ENCODE measurements at places on chromosomes 2 and 18.

DNA sequence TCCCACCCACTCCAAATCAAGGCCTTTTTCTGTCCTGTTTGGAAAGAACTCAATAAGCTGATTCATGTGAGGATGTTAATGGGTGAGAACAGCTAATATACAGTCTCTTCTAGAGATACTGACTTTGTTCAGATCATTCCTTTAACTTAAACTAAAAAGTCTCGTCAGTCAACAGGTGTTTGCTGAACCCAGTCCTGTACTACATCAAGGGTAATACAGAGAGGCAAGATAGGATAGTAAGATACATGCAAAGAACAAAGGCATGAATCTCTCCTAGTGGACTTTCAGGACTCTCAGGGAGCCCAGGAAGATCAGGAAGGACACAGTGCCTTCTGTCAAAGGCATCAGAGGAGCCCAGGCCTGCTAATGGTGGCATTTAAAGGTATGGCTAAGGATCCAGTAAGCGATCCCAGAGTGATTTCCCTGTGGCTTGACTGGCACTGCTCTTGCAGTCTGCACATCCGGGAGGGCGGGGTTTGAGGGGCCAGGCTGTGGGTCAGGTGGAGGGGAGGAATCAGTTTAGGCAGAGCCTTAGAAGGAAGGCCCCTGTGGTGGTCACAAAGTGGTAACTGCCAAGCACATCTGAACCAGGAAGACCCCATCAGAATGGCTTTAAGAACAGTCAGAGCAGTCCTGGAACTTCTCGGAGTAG, 54.0 kb downstream of the EPAS1 start:
- DNase-seq: no peak

GRCh38 chr2:213219816-213220215, 64.4 kb upstream of the SPAG16 start:
- no peak for DNase-seq

DNA sequence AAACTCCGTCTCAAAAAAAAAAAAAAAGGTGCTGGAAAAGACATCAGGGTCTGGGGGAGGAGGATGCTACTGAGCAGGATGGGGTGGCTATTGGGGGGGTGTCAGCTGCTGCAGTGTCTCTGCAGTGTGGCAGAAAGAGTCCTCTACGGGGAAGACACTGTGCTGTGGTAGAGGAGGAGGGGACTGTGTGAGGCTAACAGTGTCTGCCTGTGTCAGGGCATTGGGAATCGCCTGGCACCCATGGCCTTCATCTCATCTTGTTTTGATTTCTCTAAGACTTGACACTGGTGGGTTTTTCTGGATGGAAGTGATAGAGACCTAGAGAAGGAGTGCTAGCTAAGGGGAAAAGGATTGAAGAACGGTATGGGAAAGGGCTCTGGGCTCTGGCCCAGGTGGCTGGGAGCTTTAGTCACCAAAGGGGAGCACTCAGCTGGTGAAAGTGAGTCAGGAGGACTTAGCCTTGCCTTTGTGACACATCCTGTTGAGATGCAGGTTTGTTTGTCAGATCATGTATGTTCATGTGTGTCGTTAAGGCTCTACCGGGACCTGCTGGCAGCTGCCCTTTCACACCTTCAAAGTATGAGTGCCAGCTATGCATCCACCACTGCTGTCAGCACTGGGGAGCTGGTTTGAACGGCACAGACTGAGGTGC, 58.0 kb downstream of the FARP2 start:
- DNase-seq: no peak

DNA sequence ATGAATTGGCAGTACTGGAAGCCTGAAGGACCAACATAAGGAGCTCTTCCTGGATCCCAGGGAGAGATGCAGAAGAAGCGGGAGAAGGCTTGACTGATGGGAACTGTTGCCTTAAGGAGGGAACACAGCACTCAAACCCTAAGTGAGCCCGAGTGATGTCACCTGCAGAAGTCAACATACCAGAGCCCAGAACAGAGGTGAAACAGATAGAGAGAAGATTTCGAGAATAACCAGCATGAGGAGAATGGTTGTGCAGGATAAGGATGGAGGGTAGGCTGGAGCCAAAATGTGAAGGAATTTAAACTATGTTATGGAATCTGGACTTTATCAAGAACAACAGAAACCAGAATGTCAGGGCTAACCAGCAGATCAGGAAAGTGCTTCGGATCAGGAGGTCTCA, 463.1 kb upstream of the DDX18 start:
- no peak for DNase-seq

DNA sequence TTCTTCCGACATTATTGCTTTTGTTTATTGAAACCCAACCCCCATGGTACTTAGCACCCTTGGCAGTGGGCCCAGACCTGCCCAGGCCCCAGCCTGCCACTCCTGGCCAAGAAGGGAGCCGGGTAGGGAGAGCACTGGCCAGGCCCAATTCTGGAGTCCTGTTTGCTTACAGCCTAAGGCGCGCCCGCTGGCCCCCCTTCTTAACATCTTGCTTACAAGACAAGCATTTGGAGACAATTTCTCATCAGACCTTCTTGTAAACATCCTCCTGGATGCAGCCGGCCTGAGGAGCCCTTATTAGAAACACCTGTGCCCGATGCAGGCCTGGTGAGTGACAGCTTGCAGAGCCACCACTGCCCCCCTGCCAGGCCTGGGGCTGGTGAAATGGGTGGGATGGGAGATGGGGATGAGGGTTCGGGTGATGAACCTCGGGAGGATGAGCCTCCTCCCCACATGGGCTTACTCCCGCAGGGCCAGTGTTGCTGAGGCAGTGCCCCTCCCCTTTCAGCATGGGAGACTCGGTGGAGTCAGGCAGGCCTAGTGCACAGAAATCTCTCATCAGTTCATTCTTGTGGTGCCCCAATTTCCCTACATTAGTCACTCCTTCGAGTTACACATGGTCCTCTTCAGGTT, 217.5 kb downstream of the CYP26B1 start:
- DNase-seq: no peak

- no peak for DNase-seq
Measured at GRCh38 chr2:149167001-149167780, 128.7 kb downstream of the LYPD6B start.

DNA sequence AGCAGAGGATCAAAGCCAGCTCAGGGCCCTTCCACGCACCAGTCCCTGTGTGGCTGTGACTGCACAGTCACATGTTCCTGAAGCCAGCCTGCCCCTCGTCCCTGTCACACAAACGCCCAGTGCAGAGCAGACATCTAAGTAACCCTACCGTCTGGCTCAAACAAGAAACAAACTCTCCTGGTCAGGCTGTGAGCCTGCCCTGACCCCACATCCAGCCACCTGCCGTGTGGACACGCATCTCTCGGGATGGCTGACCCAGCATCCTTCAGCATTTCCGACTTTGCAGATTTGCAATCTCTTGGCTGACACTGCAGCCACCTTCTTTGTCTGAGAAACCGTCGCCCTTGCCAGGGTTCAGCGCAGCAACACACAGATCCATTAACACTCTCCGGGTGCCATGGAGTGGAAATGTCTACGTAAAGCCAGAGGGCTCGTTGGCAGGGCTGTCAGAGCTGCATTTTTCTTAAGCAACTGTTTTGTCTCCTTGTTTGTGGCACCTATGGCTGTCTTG, 82.3 kb upstream of the ASAP2 start:
- DNase-seq: no peak

GRCh38 chr2:119723186-119723585, 36.5 kb upstream of the PTPN4 start:
- no peak for DNase-seq

GRCh38 chr2:113138428-113139322, 11.3 kb downstream of the IL1RN start:
- no peak for DNase-seq

- DNase-seq: no peak
Measured at GRCh38 chr2:1751767-1752725, 7.7 kb upstream of the PXDN start.

DNA sequence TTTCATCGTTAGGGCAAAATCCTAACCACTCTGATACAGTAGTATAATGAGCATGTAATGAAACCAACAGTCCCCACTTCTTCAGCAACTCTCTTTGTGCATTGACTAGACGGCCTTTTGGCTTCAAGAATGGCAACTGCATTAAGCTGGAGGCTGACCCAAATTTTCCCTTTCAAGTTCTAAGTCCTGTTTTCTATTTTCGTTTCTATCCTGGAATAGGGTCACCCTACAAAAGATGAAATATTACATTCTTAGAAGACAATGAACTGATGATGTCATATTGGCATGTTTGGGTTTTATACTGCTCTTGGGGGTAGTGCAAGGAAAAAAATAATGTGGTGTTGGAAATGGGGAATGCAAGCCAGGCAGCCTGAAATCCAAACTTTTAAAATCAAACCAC, 254.4 kb downstream of the ETAA1 start:
- no peak for DNase-seq

GRCh38 chr18:74512321-74513053, 16.3 kb downstream of the CNDP2 start:
- no peak for DNase-seq

- DNase-seq: no peak
Measured at GRCh38 chr2:7516484-7517063, 599.4 kb downstream of the RNF144A start.

DNA sequence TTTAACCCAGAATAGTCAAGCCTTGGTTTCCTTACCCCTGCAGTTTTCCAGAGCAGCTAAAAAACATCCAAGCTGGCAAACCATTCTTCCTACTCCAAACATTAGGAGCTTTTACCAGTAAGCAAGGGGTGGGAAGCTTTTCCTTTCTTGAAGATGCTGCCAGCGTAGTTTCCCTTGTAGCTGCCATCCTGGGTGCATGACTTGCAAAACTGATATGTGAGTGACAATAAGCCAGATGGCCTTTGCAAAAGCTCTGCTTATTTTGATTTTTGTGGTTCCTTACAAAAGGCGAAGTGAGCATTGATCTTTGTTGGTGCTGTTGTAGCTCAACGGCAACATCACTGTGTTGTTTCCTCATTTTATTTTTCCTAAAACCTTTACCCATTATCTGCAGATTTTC, 138.8 kb downstream of the WDSUB1 start:
- no peak for DNase-seq

GRCh38 chr18:22346401-22346952, 71.2 kb downstream of the CTAGE1 start:
- DNase-seq: no peak

GRCh38 chr2:167380094-167380493, 491.8 kb downstream of the XIRP2 start:
- DNase-seq: no peak

DNA sequence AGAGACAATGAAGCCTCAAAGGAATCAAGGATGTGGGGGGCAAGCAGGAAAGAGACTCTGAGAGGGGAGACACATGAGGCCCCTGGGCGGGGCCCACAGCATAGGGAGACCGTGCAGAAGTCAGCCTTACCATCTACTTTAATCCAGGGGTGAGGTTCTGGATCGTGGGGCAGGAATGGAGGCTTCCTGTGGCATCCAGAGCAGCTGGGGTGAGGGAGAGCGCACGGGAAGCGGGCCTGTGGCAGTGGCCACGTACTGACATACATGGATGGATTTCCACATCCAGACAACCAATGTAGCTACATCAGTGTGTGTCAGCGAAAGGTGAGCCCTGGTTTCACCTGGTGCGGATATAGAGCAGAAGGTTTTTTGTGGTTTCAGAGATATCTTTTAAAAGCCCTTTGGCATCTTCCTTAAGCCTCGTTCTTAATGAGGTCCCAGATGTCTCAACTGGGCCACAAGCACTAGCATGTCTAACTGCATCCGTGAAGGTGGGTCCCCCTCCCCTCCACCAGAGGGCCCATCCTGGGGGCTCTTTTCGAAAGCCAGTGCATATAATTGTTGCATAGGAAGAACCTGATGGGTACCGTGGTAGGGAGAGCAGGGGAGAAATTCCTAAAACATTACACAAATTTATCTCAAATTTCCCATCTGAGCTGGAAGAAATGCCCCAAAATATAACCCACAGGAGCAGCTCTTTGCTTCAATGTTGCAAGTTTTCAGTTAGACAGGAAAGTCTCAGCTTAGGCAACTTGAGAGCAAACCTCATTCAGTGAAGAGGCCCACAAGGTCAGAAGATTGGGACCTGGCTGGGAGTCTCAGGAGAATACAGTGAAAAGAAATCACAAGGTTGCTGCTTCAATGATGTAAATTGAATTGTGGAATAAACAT, 90.9 kb downstream of the SP3 start:
- no peak for DNase-seq

GRCh38 chr2:205682971-205683501, 735 bp downstream of the NRP2 start:
- no peak for DNase-seq

DNA sequence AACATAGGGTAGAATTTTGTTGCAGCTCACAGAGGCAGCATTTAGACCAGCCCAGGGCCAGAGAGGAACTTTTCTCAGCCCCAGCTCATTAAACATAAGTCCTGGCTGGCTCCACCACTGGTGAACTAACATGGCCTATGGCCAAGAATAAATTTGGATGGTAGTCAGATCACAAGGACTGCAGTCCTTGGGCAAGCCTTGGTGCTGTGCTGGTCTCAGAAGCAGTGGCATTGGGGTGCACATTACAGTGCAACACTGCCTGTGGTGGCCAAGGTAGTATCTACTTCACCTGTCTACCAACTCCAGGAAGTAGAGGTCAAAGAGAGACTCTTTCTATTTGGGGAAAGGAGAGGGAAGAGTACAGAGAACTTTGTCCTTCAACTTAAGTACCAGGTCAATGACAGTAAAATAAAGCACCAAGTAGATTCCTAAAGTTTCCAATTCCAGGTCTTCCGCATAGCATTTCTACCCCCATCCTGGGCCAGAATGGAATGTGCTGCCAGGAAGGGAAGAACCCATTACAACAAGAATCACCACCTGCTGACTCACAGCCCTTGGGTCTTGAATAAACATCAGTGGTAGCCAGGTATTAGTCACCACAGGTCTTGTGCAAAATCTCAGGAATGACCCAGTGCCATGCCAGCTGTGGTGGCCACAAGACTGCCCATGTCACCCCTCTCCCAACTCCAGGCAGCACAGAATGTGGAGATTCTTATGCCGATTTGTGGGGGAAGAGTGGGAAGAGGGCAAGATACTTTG, 155.4 kb upstream of the FSIP2 start:
- DNase-seq: no peak

GRCh38 chr2:64166637-64167420, 22.6 kb upstream of the PELI1 start:
- no peak for DNase-seq

- no peak for DNase-seq
Measured at GRCh38 chr2:203781151-203781550, 74.7 kb downstream of the CD28 start.
